ENCODE measurements at places on chromosomes 6 and 20.
A peak's percentile ranks its signal among the peaks of the same experiment; 100 is the strongest.

DNA sequence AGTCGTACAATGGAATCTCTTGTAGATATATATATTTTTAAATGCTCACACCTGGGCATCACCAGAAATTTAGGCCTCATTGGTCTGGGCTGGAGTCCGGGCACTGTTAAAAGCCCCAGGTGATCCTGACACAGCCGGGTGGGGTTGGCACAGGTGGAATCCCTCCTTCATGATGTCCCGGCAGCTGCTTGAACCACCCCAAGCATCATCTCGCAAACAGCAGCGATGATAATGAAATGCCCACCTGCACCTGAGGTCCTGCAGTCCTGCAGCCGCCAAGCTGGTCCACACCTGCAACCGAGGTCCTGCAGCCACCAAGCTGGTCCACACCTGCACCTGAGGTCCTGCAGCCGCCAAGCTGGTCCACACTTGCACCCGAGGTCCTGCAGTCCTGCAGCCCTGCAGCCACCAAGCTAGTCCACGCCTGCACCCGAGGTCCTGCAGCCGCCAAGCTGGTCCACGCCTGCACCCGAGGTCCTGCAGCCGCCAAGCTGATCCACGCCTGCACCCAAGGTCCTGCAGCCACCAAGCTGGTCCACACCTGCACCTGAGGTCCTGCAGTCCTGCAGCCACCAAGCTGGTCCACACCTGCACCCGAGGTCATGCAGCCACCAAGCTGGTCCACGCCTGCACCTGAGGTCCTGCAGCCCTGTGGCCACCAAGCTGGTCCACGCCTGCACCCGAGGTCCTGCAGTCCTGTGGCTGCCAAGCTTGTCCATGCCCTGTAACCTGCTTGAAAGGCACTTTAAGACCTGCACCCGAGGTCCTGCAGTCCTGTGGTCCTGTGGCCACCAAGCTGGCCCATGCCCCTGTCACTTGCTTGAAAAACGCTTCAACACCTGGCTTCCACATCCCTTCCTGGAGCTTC, 261.2 kb downstream of the DLL1 start:
- DNase-seq: peak; percentile 3

DNA sequence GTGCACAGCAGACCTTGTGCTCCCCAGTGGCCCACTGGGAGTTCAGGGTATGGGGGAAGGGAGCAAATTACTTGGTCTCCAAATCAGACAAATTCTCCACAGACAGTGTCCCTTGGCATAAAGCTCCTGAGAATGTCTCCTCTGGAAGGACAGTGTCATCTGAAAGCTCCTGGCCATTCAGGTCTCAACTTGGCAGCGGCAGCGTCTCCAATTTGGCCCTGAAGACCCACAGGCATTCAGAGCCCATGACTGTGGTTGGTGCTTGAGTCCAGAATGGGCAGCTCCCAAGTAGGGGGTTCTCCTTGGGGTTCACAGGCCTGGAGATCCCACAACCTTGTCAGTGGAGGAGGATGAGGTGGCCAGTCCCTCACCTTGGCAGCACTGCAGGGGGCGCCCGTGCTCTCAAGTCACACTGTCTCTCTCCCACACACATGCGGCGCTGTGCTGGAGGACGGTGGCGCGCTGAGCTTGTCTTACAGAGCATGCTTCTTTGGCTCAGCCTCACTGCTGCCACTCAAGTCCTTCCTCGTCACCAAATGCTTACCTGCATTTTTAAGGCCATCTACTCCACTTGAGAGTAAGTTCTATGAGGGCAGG, 20.7 kb downstream of the DYNLRB1 start:
- peak; percentile 65 for DNase-seq

DNA sequence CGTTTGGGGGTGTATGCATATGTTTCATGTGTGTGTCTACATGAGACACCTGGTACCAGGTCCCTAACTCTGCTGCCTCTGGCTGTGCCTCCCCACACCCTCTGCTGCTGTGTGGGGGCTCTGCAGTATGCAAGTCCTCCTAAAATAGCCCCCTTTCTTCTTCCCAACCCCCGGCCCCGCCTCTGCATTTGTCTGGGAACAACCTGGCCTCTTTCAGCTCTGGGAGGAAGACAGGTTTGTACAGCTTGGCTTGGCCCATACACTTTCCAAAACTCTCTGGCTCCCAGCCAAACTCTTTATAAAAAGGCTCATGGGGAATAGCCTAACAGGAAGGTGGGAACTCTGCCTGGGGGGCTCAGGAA, 27.1 kb upstream of the EMILIN3 start:
- DNase-seq: peak; percentile 67

GRCh38 chr20:50420380-50420779, 89.8 kb upstream of the PTPN1 start:
- no peak for DNase-seq

DNA sequence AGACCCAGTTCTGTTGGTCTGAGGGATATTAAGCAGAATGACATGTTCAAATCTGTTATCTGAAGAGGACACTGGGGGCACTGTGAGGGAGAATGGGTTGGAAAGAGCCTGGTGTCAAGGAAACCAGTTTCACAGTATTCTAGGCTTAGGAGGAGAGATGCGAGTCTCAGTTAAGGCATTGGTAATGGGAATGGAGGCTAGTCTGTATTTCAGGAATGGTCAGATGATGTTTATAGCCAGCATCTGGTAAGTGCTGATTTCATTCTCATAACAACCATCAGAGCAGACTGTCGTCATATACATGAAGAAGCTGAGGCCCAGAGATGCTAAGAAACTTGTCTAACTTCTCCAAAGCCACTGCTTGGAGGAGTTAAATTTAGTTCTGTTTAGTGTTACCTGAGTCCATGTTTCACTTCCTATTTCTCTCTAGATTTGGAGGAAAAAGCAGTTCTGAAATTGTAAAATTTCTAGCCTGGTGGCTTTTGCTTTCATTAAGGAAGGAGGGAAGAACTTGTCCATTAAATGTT, 242.0 kb downstream of the ARID1B start:
- DNase-seq: no peak

GRCh38 chr6:34044945-34045595, 100.8 kb downstream of the GRM4 start:
- DNase-seq: no peak

GRCh38 chr20:47102629-47103028, 208.0 kb downstream of the EYA2 start:
- DNase-seq: no peak

- DNase-seq: peak; percentile 87
These were observed at the start of gene MRPS18A for GRCh38 chr6:43687437-43688347. Gene MRPS18A, minus strand, starts transcription at chr6:43687791. Its CDS starts 12 bp downstream, at chr6:43687779.

DNA sequence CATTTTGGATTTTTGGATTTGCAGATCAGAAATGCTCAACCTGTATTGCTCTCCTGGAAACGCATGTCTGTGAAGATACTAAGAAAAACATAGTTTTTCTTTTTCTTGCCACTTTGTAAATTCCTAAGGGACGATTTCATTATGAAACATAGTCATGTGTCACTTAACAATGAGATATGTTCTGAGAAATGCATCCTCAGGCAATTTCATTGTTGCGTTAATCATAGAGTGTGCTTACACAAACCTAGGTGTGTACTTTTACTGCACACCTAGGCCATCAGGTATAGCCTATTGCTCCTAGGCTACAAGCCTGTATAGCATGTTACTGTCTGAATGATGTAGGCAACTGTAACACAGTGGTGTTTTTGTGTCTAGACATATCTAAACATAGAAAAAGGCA, 13.4 kb upstream of the THEMIS start:
- no peak for DNase-seq

DNA sequence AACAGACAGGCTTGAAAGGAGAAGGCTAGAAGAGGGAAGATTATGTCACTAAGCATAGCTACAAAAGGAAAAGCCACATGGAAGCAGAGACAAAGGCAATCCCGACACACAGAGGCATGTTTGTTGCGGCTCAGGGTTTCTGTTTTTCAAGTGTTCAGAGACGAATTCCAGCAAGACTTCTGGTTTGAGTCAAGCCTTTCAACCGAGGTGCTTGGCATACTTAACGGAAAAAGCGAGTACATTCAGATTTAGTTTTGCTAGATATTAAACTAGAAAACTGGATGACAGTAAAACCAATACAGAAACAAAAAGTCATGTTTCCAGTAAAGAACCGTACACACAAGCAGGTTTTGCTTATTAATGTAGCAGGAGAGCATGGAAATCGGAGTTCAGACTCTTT, 27.2 kb downstream of the MCUR1 start:
- no peak for DNase-seq

DNA sequence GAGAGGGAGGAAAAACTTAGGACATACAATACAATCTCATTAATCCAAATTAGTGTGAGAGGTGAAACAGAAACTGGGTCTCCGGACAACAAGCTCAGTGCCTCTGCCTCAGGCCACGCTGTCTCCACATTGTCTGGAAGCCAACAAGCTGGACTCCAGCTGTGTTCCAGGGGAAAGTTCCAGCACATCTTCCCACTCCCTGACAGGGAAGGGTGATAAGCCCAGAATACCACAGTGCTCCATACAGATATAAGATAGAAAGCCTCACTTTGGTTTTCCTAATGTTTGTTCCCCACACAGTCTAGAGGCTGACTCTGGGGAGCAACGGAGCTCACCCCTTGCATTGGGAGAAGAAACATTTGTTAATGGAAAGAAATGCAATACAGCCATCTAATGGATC, 117.1 kb upstream of the SPTLC3 start:
- DNase-seq: no peak

DNA sequence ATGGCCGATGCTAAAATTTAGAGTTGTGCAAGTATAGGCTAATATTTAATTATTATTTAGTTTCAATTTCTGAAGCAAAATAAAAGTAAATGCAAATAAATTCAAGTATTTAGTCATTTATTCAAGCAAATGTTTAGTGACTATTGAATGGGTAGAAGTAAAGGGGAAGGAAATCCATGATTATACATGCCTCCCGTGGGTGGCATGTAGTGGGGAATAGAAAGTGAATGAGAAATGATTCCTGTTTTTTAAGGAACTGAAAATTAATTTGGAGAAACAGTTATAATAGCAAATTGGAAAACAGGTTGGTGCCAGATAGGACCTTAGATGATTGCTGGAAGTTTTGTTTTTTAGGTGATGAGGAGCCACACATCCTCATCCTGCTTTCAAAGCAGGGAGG, 35.4 kb downstream of the FAM229B start:
- no peak for DNase-seq

DNA sequence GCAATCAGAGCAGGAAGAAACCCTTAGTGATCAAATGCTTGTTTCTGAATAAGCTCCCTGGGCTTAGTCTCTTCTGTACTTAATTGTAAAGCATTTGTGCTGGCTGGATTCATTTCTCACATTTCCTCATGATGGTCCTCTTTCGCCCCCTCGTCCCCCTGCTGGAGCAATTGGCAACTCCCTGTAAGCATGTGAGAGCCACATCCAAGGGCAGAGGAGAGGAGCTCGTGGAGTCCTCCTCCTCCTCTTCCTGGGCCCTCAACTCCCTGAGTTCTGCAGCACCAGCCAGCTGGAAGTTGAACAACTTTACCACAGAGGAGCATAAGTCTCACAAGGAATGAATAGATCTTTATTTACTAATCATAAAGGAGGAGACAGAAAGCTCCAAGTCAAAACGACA, 12.6 kb downstream of the ANKEF1 start:
- DNase-seq: peak; percentile 13

DNA sequence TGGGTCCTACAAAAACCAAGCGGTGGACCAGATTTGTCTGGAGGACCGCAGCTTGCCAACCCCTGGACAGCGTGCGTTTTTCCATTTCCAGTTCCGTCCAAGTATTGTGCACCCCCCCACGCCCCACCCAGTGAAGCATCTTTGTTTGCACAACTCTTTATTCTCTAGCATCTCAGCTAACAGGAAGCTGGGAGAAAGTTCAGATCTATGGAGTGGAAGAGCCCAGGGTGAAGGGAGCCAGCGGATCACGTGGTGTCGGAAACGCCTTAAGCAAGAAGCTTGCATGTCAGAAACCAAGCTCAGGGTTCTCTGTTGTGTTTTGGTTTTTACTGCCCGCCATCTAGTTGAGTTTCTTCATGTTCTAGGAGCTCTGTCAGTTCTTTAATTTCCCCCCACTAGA, 29.9 kb downstream of the ARID1B start:
- no peak for DNase-seq

DNA sequence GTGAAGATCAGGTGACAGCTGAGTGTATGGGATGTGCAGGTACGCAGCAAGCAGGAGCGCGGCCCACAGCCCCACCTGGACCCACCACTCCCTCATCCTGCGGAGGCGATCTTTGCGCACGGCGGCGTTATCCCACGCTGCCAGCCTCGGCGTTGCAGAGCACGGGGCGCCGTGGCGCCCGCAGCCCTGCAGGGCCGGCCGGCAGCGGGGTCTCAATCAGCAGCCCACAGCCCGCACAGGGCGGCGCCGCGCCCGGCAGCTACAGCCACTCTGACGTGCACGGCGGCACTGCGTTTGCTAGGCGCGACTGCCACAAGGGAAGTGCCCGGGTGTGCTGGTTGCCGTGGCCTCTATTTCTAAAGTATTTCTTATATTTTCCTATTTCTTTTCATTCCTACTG, 46.9 kb downstream of the LAMA2 start:
- DNase-seq: peak; percentile 32

DNA sequence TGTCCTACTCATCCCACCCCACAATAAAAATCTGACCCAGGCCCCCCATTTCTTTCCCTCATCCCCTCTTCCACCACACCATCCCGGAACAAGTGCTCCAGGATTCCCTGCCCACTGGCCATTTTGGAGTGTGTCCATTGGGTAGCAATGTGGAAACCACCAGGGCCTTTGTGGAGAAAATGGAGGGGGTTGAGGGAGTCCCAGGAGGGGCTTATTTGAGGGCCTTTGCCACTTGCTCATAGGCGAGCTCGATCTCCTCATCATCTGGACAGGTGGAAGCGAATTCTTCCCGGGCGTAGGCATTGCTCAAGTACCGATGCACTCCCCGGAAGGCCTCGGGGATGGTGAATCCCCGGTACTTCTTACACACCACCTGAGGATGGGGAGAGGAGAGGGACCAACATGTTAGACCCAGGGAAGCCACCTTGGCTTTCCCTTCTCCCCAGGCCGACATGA, 1.6 kb upstream of the DDAH2 start:
- no peak for DNase-seq

- DNase-seq: no peak
These were observed 133.8 kb downstream of the SMOC2 start for GRCh38 chr6:168574699-168575195.

DNA sequence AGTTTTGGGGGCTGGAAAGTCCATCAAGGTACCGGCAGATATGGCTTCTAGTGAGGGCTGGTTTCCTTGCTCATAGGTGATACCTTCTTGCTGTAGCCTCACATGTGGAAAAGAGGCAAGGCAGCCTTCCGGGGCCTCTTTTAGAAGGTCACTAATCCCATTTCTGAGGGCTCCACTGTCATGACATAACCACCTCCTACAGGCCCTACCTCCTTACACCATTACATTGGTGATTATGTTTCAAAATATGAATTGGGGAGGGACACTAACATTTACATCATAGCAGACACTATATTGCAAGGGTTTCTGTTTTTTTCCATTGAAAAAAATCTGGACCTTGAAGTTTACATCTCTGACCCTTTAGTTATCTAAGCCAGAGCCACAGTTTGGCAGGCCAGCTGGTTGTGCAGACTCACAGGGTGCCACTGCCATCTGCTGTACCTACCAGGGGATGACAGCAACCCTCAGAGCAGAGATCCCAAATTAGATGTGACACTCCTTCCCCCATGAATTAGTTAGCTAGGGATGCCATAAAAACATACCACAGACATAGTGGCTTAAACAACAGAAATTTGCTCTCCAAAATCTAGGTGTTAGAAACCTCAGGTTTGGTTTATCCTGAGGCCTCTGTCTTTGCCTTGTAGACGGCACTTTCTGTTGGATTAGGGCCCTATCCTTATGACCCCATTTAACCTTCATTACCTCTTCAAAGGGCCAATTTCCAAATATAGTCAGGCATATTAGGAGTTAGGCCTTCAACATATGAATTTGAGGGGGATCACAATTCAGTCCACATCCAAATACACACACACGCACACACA, 166.4 kb upstream of the RNF217 start:
- DNase-seq: peak; percentile 81

Data from dorsolateral prefrontal cortex (tissue), 122 donors.